ENCODE measurements at places on chromosomes 2 and 18.

- no peak for DNase-seq
These were observed 160.1 kb upstream of the LRP1B start for GRCh38 chr2:142290931-142291330.

GRCh38 chr2:165617741-165618481 lies 148.4 kb downstream of the CSRNP3 start:
- DNase-seq = no peak

GRCh38 chr2:174527959-174528358 lies 41.1 kb upstream of the GPR155 start:
- DNase-seq = no peak

DNA sequence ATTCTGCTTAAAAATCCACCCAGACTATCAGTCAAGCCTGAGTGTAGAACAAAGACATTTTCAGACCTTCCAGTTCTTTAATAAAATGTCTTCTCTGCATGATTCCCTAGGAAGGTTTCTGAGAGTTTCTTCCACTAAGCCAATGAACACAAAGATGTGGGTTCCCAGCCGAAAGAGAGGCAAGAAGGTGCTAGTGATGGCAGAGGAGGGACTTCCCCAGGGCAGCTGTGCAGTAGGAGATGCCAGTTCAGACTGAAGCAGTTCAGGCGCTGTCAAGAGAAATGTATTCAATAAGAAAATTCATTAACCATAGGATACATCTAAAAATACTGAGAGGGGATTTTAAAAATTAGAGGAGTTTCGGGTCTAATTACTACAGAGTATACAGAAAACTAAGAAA lies 83.3 kb downstream of the RND3 start:
- no peak for DNase-seq

GRCh38 chr18:78526923-78527711 lies 452.5 kb upstream of the SALL3 start:
- DNase-seq = peak; percentile 61

DNA sequence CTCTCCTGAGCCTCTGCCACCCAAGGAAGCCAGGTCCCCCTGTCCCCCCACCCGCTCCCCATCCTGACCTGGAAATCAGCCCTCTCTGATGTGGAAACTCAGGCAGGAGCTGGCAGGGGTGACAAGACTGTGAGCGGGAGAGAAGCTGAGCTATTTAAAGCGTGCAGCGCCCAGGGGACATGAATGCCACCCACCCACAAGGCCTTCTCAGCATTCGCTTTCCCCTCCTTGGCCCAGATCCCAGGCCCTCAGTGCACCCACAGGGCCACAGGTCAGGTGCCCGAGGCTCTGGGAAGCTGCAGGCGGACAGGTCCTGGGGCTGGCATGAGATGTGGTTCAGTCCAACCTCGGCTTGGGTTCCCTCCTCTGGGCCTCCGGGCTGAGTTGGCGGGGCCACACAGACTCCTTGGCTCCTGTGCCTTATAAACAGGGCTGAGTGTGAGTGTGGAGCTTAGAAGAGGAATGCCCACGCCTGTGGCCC lies 168.3 kb downstream of the SMAD7 start:
- no peak for DNase-seq

DNA sequence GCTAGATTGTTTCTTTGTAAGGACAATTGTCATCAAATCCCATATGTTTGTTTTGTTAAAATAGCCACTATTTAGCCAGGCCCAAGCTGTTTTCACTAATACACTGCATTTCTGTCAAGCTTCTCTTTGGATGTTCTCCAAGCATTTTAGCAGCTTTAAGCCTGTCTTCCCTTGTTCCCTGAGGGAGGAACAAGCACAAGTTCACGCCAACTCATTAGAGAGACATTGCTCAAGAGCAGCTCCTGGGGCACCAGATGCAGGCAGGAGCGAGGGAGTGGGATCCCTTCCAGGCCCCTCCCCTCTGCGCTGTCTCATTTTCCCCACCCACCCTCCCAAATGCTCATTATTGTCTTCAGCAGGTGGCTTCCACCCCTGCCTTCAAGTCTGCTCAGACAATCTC lies 32.6 kb upstream of the PPP3R1 start:
- no peak for DNase-seq

DNA sequence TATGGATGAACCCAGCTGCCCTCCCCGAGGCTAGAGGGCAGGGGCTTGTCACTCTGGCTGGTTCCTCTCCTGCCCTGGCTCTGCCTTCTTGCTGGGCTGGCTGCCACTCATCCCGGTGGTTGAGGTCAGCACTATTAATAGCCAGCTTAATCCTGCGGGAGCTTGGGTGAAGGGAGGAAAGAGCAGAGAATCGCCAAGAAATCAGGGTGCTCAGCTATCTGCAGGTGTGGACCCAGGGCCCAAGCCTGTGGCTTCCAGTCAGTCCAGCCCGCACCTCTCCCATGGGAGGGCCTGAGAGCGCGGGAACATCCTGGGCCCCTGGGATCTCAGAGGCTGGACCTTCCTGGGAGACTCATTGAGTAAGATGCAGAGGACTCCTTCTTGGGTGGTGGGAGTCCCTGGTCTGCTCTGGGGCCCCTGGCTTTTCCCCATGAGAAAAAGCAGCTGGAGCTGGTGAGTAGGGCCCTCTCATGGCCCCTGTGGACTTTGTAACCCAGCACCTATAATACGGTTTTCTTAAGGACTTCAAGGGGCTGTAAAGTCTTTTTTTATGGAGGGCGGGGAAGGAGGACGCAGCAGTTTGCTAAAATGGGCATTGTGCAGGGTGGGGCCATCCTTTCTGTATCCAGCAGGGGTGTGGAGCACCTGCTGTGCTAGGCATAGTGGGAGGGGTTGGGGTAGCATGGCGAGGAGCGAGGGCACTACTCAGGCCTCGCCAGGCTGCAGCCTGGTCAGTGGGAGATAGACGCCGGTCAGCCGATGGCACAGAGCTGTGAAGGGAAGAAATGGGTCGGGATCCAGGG lies 27.4 kb upstream of the CNNM3 start:
- no peak for DNase-seq

GRCh38 chr2:223930103-223930976 lies 14.8 kb downstream of the WDFY1 start:
- no peak for DNase-seq

GRCh38 chr2:44245083-44245861 lies 30.0 kb upstream of the SLC3A1 start:
- no peak for DNase-seq

DNA sequence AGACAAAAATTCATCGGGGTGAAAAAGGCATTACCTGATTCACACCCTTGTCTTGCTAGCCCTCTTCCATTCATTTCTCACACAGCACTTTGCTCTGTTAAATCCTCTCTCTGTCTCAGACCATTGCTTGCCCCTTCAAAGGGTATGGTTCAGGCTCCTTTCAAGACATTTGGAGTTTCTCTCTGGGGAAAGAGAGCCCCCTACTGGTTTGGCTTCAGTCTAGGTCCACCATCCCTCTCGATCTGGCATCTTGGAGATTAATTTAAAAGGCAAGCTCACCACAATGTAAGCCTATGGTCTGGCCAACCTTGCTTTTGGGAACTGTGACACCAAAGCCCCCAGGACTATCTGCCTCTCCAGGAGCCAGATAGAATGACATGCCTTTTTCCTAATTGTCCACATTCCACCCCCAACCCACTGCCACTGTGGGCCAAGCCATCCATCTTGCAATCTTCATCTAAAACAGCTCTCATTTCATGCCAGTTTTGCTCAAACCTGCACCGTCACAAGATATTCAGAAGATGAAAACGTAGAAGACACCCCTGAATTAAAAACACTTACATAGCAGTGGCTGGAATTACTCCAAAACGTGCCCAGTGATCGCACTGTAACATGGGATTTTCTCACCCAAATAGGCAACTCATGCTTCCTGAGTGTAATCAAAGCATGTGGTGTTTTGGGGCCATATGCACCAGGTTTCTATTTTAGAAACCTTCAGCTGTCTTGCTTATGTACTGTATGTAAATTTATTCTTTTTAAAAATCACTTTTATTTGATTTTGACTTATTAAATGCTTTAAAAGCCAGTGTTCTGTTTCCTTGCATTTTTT lies 93.9 kb downstream of the FARSB start:
- DNase-seq = peak; percentile 78

DNA sequence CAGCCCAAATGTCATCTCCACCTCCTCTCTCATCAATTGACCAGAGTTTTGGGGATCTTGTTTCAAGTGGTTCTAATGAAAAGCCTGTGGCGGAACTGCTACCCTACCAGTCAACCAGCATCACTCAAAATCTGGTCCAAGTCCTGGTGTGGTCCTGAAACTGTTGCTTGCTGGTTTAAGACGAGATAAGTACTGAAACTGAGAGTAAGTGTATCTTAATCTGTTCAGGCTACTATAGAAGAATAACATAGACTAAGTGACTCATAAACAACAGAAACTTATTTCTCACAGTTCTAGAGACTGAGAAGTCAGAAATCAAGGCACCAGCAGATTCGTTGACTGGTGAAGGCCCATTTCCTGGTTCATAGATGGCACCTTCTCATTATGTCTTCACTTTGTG lies 879 bp upstream of the GALNT5 start:
- DNase-seq = no peak
